ENCODE measurements at places on chromosomes 16 and 17.

GRCh38 chr16:4395055-4395726 is 21.2 kb downstream of the CORO7 start:
- DNase-seq = no peak

GRCh38 chr17:17060001-17060922 is 18.0 kb downstream of the MPRIP start:
- DNase-seq = no peak

GRCh38 chr17:74748279-74748528 is 224 bp upstream of the NHERF1 start:
- no peak for DNase-seq

GRCh38 chr17:2214047-2214928 is 89.3 kb downstream of the SMG6 start:
- DNase-seq = no peak

DNA sequence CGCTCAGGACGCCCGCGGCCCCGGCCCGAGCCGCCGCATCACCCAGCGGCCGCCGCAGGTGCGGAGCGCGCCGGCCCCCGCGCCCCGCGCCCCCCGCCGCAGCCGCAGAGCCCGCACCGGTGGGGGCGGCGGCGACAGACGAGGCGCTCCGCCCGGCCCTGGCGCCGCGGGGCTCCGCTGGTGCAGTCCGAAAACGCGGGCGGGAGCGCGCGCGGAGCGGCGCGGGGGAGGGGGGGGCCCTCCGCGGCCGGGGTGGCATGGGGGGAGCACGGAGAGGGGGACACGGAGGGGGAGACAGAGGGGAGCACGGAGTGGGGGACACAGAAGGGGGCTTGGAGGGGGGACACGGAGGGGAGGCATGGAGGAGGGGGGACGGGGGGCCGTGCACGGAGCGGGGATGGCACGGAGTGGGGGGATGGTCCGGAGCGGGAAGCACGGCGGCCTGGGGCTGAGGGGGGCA is at the start of gene AATK:
Gene AATK, minus strand, starts transcription at position 189 of the 460 bp plus-strand sequence. CDS start 229 bp downstream, outside the sequence.
- no peak for DNase-seq

- no peak for DNase-seq
Observed at GRCh38 chr16:80704751-80705505, 99.5 kb downstream of the CDYL2 start.

DNA sequence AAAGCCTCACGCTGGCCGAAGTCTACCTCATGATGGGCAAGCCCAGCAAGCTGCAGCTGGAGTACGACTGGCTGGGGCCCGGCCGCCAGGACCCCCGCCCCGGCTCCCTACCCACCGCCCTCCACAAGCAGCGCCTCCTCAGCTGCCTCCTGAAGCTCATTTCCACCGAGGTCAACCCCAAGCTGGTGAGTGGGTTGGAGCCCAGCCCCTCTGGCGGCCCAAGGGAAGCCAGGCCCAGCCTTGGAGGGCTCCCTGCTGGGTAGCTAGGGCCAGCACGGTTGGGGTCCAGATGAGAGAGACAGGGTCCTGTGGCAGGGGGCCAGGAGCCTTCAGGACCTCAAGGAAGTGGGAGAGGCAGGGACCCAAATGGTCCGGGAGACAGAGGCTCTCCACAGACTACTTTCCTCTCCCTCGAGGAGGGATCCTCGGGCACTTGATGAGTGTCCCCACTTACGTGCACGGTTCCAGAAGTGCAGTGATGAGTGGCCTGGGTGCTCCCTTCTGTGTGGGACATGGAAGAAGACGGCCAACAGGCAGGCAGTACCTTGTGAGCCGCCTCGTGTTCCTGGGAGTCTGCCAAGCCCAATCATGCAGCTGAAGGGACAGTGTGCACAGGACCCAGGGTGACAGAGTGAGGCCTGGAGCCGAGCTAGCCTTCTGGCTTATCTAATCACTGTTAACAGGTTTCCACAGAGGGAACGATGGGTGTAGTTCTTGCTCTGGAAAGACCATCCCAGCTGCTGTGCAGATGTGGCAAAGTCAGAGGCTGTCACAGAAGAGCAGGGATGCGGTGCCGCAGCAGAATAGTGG is 21.1 kb upstream of the JPT2 start:
- DNase-seq = no peak

- DNase-seq = no peak
Observed at GRCh38 chr17:27370776-27371175, 76.9 kb downstream of the WSB1 start.

- no peak for DNase-seq
Observed at GRCh38 chr16:56695246-56695645, 13.0 kb downstream of the MT1X start.

- DNase-seq = no peak
Observed at GRCh38 chr16:59053911-59054310, 319.8 kb upstream of the GOT2 start.

GRCh38 chr16:72862090-72862489 is 185.8 kb downstream of the ZFHX3 start:
- no peak for DNase-seq

- no peak for DNase-seq
Observed at GRCh38 chr17:19727501-19728078, 11.2 kb upstream of the SLC47A2 start.

DNA sequence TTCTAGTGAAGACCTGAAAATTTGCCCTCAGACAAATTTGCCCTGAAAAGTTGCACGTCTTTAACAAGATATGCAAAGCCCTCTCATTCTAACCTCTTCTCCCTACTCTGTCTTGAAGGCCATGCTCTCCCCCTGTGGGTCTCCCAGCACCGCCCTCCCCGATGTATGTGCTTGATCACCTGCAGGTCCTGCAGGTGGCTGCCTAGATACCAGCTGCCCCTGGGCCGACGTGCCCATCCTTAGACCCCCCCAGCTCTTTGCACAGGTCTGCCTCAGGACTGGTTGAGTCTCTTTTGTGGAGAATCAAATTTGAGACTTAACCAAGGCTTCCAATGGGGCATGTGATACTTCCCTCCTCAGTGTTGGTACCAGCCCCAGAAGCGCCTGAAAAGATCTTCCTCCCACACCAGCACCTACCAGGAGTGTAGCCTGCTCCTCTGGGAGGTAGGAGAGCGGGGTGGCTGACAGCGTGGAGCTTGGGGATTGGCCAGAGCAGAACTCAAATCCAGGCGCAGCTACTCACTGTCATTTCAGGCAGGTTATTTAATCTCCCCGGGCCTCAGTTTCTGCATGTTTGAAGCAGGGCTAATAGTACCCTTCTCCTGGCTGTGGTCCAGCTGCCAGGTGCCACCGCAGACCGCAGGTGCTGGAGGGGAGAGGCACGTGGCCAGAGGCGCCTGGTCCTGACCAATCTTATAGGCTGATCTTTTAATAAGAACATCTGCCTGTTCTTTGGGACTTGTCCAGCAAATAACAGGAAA is 4.5 kb upstream of the MRPL38 start:
- no peak for DNase-seq

DNA sequence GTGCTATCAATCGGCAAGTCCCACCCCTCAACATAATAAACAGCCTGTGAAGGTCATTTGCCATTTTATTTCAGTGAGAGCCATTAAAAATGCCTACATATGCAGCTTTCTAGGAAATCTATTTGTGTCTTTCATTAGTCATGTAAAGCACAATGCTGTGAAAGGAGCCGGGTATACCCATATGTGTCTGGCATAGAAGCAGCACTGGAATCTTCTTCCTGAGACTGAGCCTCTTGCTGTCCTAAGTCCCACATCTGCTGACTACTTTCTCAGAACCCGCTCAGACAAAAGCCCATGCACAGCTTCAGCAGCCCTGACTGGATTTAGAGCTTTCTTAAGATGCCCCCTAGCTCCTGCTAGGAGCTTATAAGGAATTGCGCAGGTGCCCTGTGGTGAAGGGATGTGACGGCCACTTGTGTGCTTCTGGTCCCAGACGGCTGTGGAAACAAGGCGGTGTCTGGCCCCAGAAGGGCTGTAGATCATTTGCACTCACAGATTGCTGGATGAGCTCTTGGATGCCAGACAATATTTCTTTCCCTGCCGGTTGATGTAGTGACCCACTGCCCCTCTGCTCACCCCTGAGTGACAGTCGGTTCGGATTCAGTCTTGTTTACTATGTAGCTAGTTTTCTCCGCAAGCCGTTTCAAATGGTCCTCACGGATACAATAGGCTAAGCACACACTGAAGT is 172.2 kb downstream of the ANKFN1 start:
- no peak for DNase-seq

DNA sequence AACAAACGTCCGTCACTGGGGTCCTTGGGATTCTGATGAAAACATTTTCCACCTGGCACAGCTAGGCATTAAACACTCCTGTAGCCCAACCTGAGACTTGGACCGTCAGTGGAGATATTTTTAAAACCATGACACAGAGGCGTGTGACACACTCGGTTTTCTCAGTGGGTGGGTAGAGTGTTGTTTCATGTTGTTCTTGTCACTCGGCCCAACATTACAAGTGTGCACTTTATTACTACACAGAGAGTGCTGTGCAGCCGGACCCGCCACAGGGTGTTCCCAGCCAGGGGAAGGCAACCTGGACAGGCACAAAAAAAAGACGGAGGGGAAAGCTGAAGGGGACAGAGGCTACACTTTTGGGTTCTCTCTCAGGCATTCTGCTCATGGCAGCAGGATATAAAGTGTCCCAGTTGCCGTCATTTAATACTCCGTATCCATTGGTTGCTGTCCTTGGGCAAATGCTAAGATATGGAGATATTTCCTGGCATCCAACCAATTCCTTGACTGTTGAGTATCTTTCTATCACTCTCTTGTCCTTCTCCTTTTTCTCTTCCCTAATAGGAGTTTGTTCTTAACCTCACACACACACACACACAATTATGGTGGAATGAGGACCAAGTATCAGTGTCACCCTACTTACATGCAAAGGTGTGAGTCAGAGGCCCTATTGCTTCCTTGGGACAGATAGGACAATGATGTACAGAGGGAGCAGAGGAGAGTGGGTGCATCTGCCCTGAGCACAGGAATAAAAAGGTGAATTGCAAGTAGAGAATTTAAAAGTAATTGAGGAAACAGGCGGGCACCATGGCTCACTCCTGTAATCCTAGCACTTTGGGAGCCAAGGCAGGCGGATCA is 154.1 kb upstream of the SOX9 start:
- no peak for DNase-seq

GRCh38 chr16:70160821-70161220 is 12.8 kb upstream of the CLEC18C start:
- no peak for DNase-seq

DNA sequence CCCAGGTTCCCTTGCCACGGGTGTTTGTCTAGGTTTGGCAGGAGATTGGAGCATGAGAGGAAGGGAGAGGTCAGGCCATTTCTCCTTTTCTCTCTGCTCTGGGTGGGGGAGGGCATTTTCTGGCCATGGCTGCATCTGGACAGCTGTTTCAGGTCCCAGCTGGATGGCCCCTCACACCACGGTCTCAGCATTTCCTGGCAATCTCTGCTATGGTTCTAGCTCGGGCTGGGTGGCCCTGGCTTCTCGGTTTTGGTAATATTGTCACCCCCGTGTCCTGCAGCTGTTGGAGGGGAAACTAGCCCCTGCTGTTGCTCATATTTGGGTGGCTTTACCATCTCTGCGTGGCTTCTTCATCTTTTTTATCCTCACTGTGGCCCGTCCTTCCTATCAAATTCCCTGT is 11.5 kb upstream of the NLRP1 start:
- no peak for DNase-seq

DNA sequence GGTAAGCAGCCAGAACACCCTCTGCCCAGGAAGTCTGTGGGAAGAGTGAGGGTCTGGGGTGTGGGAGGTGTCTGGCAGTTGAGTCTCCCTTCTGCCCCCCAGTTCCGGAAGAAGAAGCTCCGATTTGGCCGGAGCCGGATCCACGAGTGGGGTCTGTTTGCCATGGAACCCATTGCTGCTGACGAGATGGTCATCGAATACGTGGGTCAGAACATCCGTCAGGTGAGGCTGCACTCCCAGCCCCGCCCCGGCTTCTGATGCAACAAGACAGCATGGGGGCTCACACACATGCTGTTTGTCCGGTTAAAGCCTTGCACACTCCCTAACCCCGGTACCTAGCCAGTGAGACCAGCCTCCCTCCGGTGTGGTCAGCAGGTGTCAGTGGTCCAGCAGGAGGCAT is 4.0 kb upstream of the HSD3B7 start:
- DNase-seq = no peak

- no peak for DNase-seq
Observed at GRCh38 chr17:57889892-57890856, 40.3 kb upstream of the MRPS23 start.

- no peak for DNase-seq
Observed at GRCh38 chr16:17921357-17921978, 415.1 kb downstream of the NPIPA8 start.

DNA sequence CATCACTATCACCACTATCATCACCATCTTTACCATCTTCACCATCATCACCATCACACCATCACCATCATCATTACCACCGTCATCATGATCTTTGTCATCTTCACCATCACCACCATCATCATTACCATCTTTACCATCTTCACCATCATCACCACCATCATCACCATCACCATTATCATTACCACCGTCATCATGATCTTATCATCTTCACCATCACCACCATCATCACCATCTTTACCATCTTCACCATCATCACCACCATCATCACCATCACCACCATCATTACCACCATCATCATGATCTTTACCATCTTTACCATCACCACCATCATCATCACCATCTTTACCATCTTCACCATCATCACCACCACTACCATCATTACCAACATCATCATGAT is 10.2 kb upstream of the ZNF469 start:
- DNase-seq = no peak

GRCh38 chr17:30363715-30364202 is 15.0 kb upstream of the CPD start:
- DNase-seq = no peak

- no peak for DNase-seq
Observed at GRCh38 chr17:16085066-16085699, 85.6 kb downstream of the TTC19 start.

DNA sequence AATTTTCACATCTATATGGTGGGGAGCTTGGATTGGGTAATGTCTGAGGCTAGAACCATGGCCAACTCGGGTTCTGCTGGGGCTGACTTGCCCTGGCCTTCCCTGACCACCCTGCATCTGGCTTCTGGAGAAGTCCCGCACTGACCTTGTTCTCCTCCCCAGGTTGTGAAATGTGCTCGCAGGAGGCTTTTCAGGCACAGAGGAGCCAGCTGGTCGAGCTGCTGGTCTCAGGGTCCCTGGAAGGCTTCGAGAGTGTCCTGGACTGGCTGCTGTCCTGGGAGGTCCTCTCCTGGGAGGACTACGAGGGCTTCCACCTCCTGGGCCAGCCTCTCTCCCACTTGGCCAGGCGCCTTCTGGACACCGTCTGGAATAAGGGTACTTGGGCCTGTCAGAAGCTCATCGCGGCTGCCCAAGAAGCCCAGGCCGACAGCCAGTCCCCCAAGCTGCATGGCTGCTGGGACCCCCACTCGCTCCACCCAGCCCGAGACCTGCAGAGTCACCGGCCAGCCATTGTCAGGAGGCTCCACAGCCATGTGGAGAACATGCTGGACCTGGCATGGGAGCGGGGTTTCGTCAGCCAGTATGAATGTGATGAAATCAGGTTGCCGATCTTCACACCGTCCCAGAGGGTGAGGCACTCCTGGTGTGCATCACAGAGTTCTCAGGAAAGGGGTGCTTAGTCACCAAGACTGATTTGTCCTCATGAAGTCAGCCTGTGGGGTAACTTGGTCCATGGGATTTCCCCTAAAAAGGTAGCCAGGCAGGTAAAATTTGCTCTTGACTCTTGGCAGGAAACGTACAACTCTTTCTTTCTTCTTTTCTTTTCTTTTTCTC is 6.1 kb downstream of the NOD2 start:
- DNase-seq = no peak
